ENCODE measurements at places on chromosomes 4 and X. TPM values are rescaled to one million over a fixed set of nuclear protein-coding genes. Genes with fewer than 3 reads are reported as not detected.

CYSLTR1 gene
- not detected for total RNA-seq

AR gene
- 0.83 TPM for total RNA-seq

DTHD1 gene
- total RNA-seq = not detected

SPANXD gene
- not detected for total RNA-seq

NOX1 gene
- total RNA-seq = not detected
